ENCODE measurements at places on chromosomes 11 and 22.

DNA sequence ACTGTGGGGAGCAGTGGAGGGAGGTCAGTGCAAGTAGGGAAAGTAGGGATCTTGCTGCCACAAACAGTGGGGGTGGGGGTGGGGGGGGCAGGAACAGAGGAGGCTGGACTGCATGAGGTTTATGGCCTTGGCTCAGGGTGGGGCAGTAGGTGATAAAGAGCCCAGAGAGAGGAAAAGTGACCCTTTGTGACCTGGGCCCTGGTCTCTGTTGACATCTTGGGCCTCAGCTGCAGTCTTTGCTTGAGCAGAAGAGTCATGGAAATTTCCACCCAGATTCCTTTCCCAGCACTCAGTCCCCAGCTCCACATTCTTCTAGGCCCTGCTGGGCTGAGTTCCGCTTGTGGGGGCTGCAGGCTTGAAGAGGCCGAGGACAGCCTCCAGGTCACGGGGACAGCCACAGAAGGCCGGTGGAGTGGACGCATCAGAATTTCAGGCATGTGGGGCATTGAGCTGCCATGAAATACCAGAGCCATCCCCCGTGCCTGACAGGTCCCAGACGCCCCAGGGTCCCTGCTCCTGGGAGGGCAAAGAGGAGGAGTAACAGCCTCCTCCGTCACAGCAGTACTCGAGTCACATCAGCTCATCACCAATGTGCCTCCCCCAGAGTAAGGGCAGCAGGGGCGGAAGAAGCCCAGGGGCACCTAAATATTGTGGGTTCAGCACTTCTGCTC lies 9.7 kb upstream of the MALAT1 start:
- no peak for DNase-seq

DNA sequence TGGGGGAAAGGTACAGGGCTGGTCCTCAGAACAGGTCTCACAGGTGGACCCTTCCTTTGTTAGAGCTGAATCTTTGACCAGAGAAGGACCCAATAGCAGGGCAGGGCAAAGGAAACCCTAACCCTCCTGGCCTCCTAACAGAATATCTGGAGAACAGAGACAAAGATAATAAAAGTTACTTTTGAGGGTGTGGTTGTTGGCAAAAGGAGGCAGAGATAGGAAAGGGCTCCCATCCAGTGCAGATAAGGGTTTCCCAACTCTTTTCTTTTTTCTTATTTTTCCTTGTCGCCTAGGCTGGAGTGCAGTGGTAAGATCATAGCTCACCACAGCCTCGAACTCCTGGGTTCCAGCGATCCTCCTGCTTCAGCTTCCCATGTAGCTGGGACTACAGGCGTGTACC lies 11.9 kb downstream of the PCSK7 start:
- no peak for DNase-seq

DNA sequence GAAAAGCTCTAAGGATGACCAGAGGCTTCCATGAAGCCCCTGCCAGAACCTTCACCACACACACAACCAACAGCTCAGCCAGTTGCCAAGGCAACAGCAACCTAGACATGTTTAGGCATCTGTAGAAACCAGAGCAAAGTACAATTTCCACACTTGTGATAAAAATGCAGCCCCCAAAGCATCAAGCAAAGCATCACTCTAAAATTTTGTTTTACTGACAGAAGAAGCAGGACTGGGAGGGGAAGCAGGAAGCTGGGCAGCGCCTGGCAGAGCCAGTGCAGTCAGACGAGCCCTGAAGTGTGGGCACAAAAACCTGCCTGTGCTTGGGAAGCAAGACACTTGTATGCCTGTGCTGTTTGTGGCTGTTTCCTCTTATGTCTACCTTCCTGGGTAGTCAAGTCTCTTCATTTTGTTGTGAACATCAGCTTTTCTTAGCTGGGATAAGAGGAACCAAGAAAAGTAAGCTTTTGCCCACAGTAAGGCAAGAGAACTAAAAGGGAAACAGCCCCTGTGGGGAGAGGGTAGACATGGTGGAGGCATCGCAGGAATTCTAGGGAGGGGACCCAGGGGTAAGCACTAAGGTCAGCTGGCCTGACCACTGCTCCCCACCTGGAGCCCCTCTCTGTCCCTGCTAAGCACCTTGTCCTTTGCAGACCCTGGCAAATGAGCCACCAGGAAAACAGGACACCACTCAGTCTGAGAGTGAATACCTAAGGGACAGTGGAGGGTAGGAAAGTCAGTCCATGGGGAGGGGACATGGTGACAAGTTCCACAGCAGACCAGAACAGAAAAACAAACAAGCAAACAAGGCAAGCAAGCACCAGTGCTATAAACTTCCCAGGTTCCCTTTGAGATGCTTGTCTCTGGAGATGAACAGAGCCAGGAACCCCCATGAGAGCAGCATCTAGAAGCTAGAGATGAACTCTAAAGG lies 13.4 kb downstream of the PACSIN2 start:
- DNase-seq, result no peak

DNA sequence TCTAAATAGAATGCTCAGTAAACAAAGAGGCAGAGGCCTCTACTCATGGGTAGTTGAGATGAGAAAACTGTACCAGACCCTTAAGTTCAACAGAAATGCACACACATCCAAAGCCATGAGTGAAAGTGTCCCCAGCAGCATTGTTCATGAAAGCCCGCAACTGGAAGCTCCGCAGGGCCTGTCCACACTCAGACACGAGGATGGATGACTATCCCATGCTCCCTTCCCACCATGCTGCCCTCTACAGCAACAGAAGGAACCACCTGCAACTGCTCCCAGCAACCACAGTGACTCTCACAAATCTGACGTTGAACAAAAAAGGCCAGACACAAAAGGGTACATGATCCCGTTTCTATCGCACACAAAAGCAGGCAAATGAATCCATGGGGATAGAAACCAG lies 76.9 kb upstream of the ANO1 start:
- no peak for DNase-seq

DNA sequence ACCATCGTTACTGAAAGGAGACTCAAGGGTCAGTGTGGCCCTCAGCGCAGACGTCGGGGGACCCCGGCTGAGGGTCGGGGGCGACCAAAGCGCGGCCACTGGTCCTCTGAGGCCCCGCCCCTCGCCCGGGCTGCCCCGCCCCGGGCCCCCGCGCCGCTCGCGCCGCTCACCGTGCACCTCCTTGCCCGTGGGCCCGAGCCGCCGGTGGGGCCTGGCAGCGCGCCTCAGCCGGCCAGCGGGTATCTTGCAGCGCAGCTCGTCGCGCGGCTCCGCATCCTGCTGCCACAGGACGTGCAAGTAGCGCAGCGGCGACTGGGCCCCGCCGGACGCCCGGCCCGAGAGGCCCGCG lies 419 bp downstream of the ANKRD54 start:
- peak; percentile 53 for DNase-seq
